GM18507 (cell line): ENCODE measurements at places on chromosomes 7 and 10.
A peak's percentile ranks its signal among the peaks of the same experiment; 100 is the strongest.

DNA sequence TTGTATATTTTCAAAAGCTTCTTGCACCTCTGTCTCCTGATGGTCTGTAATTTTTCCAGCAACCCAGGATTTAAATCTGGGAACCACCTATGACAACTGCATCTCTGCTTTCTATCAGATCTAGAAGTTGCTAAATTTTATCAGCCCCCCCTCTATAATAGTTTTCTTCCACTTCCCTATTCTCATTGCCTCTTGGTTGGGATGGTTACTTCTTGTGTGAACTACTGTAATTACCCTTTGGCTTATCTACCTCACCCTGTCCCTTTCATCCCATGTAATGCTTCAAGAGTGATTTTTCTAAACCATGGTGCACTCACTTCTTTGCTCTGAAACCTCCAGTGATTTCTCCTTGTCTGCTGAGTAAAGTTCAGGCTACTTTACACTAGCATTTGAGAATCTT, 92.3 kb downstream of the BMPR1A start:
- DNase-seq, result no peak

DNA sequence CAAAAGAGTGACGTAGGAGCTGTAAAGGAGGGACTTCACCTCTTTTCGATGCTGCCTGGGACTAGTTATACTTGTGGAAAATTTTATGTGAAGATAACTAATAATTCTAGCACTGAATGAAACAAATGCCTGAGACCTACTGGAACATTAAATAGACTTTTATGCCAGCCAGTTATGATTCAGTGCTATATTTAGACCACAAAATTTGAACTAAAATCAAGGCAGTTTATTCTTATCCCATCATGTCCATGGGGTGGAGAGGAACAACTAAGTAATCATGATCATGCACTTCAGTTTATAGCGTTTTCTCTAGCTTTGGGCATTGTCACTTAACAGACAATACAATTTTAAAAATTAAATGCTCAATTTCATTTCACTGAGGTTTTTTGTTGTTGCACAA, 76.7 kb downstream of the ZEB1 start:
- no peak for DNase-seq

DNA sequence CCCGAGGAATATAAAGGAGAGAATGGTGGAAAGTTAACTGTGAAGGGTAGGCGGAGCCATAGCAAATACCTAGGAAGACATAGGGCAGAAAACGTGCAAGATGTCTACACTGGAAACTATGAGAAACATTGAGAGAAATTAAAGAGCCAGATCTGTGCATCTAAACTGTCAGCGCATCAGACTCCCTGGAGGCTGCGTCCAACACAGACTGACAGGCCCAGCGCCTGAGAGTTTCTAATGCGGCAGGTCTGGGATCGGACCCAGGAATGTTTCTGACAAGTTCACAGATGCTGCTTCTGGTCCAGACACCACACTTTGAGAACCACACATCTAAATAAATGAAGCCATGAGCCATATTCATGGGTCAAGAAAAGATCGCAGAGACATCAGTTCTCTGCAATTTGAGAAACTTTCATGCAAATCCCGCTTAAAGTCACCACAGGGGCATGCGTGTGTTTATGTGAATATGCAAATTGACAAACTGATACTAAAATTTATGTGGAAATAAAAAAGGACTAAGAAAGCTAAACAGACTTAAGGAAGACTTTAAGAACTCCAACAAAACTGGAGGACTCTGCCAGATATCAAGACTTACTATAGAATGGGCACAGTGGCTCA, 38.8 kb downstream of the PROSER2 start:
- no peak for DNase-seq

DNA sequence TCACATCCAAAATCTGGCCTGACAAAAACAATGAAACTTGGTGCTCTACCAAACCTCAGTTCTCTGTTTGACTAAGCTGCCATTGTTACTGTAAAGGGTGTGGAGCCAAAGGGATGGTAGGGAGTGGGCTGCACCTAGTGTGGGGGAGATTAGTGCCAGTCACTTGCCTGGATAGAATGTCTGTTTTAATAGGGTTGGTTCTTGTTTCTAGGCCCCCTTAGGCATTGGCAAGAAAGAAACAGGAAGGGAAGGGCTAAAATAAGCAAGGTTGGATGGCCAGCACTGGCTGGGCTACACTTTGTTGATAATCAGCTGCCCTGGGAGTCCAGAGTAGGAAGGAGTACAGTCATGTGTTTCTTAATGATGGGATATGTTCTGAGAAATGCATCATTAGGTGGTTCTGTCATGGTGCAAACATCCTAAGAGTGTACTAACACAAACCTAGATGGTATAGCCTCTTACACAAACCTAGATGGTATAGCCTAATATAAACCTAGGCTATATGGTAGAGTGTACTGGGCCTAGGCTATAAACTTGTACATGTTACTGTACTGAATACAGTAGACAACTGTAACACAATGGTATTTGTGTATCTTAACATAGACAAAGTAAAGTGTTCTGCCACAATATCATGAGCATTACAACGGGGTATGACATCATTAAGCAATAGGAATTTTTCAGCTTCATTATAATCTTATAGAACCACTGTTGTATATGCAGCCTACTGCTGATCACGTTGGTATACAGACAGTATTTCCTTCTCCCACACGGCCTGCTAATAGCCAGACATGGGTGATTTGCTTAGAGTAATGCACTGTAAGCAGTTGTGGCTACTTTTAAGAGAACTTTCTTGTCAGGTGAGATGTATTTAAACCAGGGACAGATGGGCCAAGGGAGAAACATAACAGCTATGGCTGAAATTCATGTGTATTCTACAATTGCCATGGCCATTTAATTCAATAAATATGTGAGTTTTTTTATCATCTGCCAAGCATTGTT, 15.4 kb downstream of the BBIP1 start:
- no peak for DNase-seq

DNA sequence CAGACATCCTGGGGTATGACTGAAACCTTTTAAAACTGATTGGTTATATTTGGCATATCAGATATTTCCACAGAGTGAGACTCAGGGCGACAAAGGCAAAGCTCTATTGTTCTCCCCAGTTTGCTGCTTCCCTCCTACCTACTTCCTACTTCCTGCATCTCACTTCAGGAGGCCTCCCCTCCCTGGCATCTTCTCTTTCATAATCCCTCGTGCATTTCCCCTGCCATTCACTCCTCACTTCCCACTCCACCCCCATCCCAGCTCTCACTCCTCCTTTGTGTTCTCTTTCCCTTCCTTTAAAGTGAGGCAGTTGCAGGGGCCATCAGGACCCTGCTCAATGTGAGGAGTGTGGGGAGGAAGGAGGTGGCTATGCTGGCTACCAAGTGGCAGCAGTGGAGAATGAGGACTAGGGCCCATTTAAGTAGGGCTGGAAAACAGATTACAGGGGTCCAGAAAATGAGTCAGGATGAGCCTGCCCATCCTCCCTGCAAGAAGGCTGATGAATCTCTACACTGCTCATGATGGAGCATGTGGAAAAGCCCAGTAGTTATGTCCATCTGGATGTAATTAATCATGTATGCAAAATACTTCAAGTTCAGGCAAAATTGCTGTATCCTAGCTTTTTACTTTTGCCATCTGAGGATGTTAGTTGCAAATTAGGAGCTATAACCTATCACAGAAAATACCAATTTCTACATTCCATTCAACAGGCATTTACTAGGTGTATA, 311.8 kb upstream of the IMMP2L start:
- no peak for DNase-seq

DNA sequence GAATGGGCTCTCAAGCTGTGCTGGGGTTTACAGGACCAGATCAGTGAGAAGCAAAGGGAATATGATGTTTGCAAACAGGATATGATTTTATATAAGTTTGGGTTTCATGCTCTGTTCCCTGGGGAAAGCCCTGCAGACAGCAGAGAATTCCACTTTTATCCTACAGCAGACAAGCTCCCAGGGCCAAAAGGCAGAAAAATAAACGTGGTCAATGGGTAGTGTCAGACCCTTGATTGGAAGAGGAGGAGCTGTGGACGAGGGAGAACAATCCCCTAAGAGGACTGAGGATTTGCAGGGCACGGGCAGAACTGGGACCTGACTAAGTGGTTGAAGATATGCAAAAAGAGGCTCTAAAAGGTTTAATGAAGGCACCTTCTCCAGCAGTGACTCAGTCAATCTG, 275.3 kb downstream of the HDAC9 start:
- no peak for DNase-seq

GRCh38 chr7:150413640-150414081, 34.5 kb downstream of the ZNF775 start:
- no peak for DNase-seq

- no peak for DNase-seq
Measured at GRCh38 chr10:95388109-95388471, 97.3 kb upstream of the PDLIM1 start.

DNA sequence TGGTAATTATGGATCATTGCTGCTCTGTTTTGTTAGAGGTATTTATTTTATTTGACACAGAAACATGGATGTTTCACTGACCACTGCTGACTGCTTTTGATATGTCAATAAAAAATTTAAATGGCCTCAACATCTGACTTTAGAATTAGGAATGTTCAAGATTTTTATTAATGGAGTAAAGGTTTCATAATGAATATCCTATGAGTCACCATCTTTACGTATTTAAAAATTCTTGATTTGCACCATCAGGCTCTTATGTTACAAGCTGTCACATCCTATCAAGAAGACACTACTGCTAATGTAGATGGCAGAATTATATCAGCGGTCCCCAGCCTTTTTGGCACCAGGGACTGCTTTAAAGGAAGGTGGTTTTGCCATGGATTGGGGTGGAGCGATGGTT, 578.7 kb upstream of the NRP1 start:
- DNase-seq, result no peak

- no peak for DNase-seq
Measured at GRCh38 chr7:45220846-45221618, 63.4 kb downstream of the RAMP3 start.

GRCh38 chr10:31384589-31384949, 65.6 kb downstream of the ZEB1 start:
- no peak for DNase-seq

- no peak for DNase-seq
Measured at GRCh38 chr7:21544715-21545114, 1.9 kb downstream of the DNAH11 start.

DNA sequence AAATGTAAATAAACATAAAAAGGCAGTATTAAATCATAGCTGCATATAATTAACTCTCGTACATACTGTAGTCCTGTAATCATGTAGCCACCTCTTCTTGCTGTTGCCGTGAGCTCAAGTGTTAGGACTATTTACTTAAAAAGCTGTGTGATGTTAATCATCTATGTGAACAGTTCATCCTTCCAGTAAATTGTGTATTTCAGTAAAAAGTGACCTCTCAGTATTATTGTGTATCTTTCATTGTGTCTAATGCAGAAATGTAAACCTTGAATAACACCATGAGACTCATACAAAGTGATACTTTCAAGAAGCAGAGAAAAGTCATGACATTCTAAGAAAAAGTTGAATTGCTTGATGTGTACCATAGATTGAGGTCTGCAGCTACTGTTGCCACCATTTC, 38.0 kb downstream of the ADD3 start:
- no peak for DNase-seq

DNA sequence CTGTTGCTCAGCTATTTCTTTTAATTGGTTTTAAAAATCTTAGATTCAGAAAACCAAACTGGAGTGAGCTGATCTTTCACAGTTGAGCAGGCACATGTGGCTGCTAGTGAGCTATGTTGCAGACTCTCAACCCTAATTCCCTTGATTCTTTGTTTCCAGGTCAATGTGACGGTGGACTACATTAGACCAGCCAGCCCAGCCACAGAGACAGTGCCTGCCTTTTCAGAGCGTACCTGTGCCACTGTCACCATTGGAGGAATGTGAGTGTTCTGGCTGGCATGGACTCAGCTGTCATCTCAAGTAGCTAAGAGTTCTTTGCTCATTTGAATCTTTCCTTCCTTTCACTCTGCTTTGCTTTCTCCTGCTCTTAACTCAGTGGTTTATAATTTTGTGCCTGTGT, 187.1 kb downstream of the LRRC4 start:
- DNase-seq, result no peak

DNA sequence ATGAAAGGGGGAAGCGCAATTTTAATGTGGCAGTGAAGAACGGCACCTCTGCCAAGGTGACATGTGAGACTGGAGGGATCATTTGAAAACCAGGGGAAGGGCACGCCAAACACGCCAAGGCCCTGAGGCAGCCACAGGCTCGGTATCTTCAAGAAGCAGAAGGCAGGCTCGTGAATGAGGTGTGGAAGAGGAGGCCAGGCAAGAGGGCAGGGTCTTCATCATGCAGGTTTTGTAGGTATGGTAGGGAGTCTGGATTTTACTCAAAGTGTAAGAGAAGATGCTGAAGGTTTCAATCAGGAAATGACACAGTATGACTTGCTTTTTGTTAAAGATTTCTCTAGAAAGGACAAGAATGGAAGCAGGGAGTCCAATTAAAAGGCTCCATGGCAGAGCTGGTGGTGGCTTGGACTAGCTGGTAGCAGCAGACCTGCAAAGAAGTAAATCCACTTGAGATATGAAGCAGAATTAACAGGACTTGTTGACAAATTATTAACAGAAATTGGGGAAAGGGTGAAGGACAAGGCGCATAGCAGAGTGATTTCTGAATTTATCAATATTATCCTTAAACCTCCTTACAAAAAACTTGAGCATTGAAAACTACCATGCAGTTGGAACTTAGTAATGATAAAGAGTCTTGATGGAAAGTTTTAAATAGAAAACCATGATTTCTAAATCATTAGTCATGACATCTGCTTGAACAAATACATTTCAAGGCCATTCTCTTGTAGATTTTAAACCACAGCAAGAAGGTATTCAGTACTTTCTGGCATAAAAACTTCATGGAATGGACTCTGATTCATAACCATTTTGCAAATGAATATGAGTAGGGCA, 70.4 kb downstream of the COA1 start:
- no peak for DNase-seq

DNA sequence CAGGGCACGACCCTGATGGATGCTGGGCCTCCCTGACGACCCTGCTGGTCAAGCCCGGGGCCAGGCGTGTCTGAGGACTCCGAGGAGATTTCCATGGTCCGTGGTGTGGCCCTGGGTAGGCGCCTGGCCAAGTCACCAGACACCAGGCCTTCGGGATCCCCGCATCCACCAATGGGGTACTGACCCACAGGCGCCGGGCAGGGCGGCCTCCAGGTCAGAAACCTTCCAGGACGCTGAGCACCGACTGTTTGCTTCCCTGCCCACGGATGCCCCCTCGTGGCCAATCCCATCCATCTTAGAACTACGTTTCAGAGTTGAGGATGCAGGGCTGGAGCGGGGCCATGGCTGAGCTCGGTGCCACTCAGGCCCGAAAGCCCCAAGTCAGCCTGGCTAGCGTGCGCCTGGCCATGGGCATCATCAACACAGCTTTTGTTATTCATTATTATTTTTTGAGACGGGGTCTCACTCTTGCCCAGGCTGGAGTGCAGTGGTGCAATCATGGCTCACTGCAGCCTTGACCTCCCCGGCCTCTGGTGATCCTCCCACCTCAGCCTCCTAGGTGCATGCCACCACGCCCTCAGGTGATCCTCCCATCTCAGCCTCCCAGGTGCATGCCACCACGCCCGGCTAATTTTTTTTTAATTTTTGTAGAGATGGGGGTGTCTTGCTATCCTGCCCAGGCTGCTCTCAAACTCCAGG, 7.1 kb upstream of the AMZ1 start:
- peak; percentile 54 for DNase-seq
